ENCODE measurements at places on chromosomes 11 and 22.

DNA sequence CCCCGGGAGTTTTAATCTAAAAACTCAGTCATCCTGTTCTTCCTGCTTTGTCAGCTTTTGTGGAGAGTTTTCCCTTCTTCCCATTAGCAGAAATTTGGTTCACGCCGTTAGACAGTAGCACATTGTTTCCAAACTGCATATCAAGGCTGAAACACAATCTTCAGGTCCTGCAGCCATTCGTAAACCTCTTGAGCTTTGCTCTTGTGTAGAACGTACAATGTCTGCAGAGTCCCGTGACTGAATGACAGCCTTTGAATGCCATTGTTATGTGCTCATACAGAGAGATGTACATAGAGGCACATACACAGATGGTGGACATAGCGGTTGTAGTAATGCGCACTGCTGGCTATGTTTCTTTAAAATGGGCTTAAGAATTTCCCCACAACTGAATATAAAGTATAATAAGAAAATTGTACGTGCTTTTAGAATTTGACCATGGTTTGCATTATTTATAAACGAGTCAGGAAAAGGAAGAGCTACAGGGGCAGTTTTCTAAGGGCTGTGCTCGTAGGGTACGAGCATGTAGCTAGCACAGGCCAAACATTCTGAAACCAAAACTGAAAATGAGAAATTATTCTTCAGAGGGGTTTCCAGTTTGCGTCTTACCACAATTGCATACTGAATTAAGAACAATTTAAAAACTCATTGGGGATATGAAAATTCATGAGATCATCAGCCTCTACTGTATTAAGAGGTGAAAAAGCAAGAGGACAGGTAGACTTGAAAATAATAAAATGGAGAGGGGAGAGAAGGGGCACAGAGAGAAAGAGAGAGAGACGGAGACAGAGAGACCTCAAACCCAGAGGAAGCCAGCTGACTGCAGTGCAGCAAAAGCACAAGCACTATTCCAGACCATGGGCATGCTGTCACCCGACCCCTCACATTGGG lies 310.1 kb downstream of the CADM1 start:
- no peak for DNase-seq

DNA sequence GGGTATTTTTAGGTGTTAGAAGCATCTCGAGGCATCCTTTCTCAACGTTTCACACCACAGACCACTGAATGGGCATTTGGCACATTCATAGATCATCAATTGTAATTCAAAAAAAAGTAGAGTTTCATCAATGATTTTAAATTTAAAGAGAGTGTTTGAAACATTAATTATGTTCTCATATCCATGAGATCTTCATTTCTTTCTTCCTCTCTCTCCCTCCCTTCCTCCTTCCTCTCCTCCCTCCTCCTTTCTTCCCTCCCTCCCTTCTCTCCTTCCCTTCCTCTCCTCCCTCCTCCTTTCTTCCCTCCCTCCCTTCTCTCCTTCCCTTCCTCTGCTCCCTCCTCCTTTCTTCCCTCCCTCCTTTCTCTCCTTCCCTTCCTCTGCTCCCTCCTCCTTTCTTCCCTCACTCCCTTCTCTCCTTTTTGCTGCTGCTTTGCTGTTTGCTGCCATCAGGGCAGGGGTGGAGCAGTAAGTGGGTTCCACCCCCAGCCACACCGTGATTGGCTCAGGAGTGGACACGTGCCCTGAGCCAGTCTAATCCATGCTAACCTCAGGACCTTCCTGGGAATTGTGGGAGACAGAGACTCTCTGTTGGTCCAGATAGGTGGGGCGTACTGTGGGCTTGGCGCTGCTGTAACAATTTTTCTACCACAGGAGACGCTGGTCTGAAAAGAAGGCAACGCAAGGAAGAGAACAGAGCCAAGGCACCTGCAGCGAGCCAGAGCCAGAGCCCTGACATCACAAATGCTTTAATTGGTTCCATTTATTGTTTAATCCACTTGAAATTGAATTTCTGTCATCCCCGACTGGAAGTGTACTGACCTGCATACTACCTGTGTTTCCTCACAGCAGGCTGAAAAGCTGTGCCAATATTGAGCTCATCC lies 33.7 kb upstream of the APOBEC3A start:
- no peak for DNase-seq

- no peak for DNase-seq
Measured at GRCh38 chr11:15665368-15665871, 550.7 kb downstream of the INSC start.

GRCh38 chr11:113137713-113138529 lies 176.5 kb upstream of the TTC12 start:
- DNase-seq: no peak

DNA sequence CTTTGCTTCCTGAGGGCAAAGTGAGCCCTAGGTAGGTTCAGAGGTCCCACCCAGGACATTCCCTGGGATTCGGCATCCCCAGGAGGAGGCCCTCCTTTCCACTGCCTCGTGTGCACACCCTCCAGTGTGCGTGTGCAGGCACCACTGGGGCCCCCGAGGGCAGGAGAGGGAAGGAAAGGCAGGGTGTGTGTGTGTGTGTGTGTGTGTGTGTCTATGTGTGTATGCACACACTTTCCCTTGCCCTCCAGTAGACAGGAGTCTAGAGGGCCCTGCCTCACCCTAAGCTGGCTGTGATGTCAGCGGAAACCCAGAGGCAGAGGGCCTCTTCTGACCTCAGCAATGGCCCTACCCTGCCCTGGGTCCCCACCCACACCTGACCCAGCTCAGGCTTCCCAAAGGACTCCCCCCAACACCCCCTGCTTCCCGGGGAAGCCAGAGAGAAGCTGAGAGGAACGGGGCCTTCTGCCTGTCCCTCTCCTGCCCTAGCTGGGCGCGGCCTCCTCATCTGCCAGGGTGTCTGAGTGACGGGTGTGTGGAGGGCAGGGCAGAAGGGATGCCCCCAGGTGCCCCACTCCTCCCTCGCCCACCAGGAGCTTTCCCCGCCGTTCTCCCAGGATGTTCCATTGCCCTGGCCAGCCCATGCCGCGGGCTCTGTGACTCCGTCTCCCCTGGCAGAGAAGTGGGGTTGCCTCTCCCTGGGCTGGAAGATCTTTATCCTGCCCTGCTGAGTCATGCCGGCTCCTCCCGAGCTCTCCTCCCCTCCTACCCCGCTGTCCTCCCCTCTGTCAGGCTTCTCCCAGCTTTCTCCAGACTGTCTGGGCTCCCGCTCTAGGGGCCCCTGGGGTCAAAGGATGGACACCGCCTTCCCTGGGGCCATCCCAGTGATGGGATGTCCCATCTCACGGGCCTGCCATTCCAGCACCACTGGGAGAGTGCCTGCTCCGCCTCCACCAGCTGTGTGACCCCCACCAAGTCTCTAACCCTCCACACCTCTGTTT lies 6.0 kb upstream of the CLCF1 start:
- DNase-seq: no peak

- DNase-seq: no peak
Measured at GRCh38 chr22:46546466-46547178, 9.2 kb upstream of the CELSR1 start.

DNA sequence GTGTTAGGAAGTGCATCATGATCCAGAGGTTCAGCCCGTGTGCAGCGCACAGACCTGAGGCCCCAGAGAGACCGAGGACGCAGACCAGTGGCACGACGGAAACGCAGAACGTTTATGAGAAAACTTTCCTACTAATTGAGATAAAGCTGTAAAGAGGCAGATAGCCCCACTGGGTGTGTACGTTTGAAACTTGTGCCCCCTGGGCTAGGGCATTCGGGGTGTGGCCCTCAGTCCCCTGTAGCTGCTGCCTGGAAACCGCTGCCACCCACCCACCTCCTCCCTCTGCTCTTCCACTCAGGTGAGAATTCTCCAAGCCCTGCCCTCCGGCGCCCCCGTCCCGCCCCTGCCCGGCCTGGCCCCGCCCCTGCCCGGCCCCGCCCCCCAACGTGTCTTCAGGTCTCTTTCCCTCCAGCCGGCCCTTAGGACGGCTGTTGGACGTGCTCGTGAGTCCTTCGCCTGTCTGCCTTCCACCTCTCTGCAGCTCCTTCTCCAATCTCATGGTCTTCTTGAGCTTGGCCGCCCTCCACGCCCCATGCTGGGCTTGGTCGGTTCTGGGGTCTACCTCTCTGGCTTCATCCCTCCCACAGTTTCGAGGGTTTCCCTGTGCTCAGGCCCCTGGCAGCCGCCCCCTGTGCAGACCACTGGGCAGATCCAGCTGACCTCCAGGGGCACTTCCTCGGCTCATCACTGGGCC lies 12.1 kb downstream of the MAPK8IP2 start:
- no peak for DNase-seq

GRCh38 chr22:38186429-38186828 lies 4.8 kb upstream of the PLA2G6 start:
- no peak for DNase-seq

DNA sequence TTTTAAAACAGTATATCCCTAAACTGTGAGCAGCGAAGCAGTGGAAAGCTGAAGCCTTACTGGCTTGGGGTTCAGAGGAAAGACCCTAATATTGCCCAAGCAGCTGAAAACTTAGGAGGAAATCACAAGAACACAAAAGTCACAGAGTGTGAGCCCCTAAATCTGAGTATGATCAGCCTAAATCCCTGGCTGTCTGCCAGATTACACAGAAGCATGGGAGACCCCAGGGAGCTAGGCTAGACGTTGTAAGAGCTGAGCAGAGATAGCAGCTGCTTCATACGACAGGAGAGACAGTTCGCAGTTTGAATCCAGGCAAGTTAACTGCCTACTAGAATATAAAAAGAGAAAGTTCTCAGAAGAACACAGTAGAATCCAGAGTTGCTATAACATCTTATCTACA lies 81.2 kb downstream of the PACS1 start:
- no peak for DNase-seq

GRCh38 chr11:35012467-35013191 lies 96.2 kb downstream of the PDHX start:
- DNase-seq: no peak

DNA sequence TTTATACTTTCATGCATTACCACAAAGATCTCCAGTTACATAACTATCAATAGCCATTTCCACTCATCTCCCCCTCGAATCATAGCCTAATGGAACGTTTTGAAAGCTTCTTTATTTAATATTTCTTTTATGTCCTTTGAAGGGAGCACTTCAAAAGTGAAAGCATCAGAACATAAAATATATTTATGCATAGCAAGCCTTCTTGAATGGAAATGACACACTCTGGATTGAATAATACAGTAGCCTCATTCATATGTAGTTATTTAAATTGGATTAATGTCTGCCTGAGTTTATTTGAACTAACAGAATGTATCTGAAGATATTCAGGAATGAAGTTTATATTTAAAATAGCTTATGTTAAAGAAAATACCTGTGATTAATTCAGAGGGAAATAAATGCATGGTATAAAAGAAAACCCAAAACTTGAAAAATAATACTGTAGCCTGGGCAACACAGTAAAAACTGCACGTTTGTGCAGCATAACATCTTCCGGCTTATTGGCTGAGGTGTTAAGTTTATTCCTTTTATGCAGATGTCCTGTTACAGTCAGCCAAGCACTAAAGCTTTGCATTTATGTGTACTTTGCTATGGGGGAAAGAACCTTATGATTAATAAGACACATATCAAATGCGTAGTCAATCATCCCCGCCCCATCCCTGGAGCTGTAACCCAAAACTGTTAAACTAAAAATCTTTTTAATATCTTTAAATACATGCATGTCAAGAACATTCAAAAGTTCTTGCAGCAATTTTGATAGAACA lies 22.0 kb downstream of the OOSP3 start:
- DNase-seq: no peak

DNA sequence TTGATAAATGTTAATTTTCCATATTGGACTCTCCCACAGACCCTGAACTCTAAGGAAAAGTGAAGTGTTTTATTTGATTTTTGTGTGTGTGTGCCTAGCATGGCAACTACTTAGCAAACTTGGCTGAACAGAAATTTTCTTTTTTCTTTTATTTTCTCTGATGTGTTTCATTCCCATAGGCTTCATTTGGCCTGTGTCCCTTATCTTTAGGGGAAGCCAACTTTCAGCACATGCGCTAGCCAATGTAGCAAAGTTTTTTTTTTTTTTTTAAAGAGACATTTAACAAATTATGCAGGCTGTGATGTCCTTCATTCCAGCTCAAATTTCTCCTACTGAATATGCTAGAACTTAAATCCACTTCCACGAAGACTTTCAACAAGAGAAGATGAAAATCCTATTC lies 14.2 kb downstream of the TCF20 start:
- DNase-seq: no peak

GRCh38 chr11:33187998-33188722 lies 26.9 kb upstream of the CSTF3 start:
- DNase-seq: no peak

DNA sequence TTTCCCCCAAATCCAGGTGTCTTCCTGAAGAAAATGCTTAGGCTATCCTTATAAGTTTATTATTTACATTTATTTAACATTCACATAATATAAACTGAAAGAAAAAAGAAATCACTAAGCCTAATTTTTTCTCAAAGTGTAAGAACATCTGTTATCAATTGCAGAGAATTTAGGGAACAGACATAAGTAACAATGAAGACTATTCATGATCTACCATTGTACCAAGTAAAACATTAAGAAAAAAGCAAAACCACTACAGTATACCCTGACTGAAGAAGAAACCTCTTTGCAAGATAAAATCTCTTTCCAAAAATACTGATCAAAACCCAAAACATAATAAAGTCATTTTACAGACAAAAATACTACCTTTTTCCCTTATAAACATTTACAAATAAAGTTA lies 60.5 kb downstream of the NUP98 start:
- DNase-seq: no peak

GRCh38 chr11:45409587-45409986 lies 123.4 kb upstream of the SYT13 start:
- DNase-seq: no peak

DNA sequence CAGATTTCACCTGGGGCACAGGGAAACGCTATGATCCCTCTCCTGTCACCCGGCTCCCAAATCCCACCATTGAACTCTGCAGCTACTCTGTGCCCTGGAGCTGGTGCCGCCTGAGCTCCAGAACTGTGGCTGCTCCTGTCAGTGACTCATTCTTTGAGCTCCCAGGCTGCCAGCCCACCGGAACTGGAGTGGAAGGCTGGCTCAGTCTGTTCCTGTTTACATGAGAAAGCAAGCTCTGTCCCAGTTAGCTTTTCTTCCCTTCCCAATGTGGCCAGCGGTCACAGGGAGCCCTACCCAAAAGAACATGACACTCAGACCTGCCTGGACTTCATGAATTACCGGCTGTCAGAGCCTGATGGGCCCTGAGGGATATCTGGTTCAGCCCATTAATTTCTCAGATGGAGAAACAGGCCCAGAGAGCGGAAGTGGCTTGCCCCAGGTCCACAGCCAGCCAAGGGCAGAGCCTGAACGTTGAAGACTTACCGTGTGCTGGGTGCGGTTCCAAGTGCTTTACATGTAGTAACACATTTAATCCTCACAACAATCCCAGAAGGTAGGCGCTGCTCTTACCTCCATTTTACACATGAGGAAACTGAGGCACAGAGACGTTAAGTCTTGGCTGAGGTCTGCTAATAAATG lies 23.8 kb upstream of the IGSF22 start:
- DNase-seq: no peak

DNA sequence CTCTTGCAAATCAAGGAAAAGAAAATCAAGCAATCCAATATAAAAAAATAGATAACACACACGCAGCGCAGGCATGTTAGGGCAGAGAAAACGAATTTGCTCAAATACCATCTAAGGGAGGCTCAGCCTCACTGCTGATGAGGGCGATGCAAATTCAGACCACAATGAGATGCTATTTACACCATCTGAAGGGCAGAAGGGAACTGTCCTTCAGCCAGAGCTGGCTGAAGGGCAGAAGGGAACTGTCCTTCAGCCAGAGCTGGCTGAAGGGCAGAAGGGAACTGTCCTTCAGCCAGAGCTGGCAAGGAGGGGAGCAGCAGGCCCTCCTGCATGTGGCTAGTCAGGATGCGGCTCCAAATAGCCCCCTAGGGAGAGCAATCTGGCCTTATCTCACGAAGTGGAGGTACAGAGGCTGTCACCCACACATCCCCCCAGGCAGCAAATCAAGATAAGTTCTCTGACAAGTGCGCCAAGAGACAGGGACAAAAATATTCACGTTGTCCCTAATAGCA lies 7.6 kb upstream of the SLC39A13 start:
- DNase-seq: no peak

Measured in stimulated activated CD8-positive, alpha-beta memory T cell treated with anti-CD3 and anti-CD28 coated beads, Interleukin-4, amount 100 ng/mL, for 4 hours (primary cell).